ENCODE measurements at places on chromosomes 3 and 15.

- DNase-seq = no peak
Measured at GRCh38 chr3:24686808-24687207, 192.2 kb upstream of the THRB start.

- no peak for DNase-seq
Measured at GRCh38 chr3:36924744-36925521, 19.9 kb downstream of the TRANK1 start.

DNA sequence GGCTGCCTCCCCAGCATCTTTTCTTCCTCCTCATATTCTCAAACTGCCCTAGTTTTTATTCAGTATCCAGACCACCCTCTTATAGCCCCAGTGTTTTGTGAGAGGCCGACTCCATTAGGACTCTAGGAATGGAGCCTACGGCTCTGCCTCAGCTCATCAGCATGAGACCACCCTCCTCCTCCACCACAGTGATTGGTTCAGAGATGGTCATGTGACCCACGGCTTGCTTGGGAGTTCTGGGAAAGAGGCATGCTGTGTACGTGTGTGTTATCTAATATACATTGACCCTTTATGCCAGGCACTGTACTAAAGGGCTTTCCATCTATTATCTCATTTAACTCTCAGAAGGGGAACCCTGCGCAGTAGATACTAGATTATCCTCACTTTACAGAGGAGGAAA lies 17.8 kb upstream of the CMTM7 start:
- no peak for DNase-seq

GRCh38 chr3:14634763-14635400 lies 16.7 kb upstream of the CCDC174 start:
- DNase-seq = no peak

- DNase-seq = no peak
Measured at GRCh38 chr15:84953726-84954125, 27.9 kb upstream of the PDE8A start.

GRCh38 chr15:68697711-68698690 lies 119.2 kb downstream of the CORO2B start:
- DNase-seq = no peak

- no peak for DNase-seq
Measured at GRCh38 chr3:186375443-186375842, 13.4 kb upstream of the DGKG start.

- DNase-seq = no peak
Measured at GRCh38 chr3:197501496-197501878, 54.3 kb downstream of the BDH1 start.

DNA sequence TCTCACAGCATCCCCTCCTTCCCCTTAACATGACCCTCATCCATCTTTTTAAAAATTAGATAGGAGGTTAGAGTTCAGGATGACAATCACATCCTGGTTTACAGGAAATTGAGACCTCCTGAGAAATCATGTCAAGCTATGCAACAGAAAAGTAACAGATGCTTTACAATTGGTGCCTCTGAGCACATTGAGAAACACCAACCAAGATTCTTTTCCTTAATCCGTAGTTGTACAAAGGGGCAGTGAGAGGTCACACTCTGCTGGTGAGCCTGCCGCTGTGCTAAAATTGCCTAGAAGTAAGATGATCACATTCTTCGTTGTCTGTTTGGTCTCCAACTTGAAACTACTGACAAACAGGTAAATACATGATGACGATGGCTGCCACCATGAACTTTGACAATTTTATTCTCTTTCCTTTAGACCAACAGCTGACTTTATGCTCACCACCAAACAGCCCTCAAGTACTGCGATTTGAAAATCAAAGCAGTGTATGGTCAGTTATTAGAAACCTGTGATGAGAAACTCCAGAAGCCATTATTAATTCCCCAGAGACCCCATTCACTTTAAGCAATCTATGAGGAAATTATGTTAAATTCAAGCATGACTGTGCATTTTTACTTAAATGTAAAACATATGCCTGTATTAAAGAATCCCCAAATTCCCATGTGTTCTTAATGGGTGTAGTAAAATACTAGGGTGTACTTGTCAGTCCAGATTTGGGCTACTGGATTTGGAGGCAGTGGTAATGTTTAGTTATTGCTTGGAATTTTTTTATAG lies 210.7 kb upstream of the UBE2E1 start:
- no peak for DNase-seq

GRCh38 chr3:62839748-62840147 lies 35.5 kb downstream of the CADPS start:
- no peak for DNase-seq

Measured in activated CD8-positive, alpha-beta memory T cell treated with anti-CD3 and anti-CD28 coated beads for 4 hours (primary cell).